ENCODE measurements at places on chromosomes 13 and 19. TPM values are rescaled to one million over a fixed set of nuclear protein-coding genes. Genes with fewer than 3 reads are reported as not detected.
A peak's percentile ranks its signal among the peaks of the same experiment; 100 is the strongest.

GRCh38 chr13:74644229-74644628, 510.0 kb upstream of the KLF12 start:
- peak; percentile 71 for DNase-seq
- no peak overlapping the region for H3K4me3 ChIP-seq
- no peak overlapping the region for H3K27ac ChIP-seq
- peaks cover 6% of the 10 kb centered on the region for H3K4me1 ChIP-seq
- H3K27me3 ChIP-seq, result no peaks in the 10 kb centered on the region

GRCh38 chr13:36921631-36922301, 1.7 kb upstream of the SMAD9 start:
- H3K4me1 ChIP-seq, result peaks cover 18% of the 10 kb centered on the region
- DNase-seq, result no peak
- H3K4me3 ChIP-seq, result no peak overlapping the region
- no peaks in the 10 kb centered on the region for H3K36me3 ChIP-seq
- no peaks in the 10 kb centered on the region for H3K27me3 ChIP-seq

Gene ANKRD27
- total RNA-seq, result 19.0 TPM

DNA sequence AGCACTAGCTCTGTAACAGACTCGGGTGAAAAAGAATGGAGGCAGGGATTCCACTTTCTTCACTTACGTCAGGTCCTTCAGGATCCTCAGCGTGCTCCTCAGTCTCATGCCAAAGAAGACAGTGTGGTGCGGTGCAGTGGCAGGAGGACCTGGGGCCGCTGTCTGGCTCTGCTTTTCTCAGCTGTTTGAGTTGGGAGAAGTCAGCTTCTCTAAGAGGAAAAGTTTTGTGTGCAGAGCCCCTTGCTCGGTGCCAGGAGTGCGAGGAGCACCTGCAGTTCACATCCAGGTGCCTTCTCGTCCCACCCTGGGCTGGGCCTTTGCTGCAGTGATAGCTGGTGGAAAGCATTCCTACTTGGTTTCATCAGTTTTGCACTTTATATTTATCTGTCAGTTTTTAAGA, 77.9 kb upstream of the TEX29 start:
- H3K27ac ChIP-seq, result no peak overlapping the region
- H3K4me1 ChIP-seq, result peaks cover 7% of the 10 kb centered on the region
- DNase-seq, result no peak
- H3K36me3 ChIP-seq, result peaks cover 12% of the 10 kb centered on the region
- H3K4me3 ChIP-seq, result no peak overlapping the region
- no peaks in the 10 kb centered on the region for H3K27me3 ChIP-seq

GRCh38 chr13:33193428-33193974, 92.1 kb downstream of the STARD13 start:
- H3K4me1 ChIP-seq, result peaks cover 53% of the 10 kb centered on the region
- no peaks in the 10 kb centered on the region for H3K27me3 ChIP-seq
- DNase-seq, result no peak
- no peaks in the 10 kb centered on the region for H3K36me3 ChIP-seq

GRCh38 chr19:31670931-31671330, 321.7 kb upstream of the TSHZ3 start:
- H3K27me3 ChIP-seq, result peaks cover 7% of the 10 kb centered on the region
- no peak for DNase-seq
- H3K36me3 ChIP-seq, result no peaks in the 10 kb centered on the region
- peaks cover 18% of the 10 kb centered on the region for H3K4me1 ChIP-seq
- H3K4me3 ChIP-seq, result no peak overlapping the region

DNA sequence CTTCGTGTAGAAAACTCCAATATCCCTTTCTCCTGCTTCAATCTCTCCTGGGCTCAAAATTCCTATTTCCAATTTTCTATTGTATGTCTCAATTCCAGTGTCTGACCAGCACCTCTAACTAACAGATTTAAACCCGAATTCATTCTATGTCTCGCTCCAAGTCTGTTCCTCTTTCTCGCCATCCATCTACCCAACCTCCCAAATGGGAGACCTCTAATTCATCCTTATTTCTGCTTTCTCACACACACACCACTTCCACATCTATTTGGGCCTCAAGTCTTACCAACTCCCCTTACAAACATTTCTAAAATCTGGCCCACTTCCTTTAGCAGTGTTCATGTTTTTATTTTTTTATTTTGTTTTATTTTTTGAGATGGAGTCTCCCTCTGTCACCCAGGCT, 53.3 kb downstream of the MBD3L2B start:
- H3K4me1 ChIP-seq, result no peaks in the 10 kb centered on the region
- H3K27me3 ChIP-seq, result no peaks in the 10 kb centered on the region
- H3K36me3 ChIP-seq, result no peaks in the 10 kb centered on the region
- no peak overlapping the region for H3K4me3 ChIP-seq

- DNase-seq, result peak; percentile 81
- no peak overlapping the region for H3K27ac ChIP-seq
- H3K4me3 ChIP-seq, result no peak overlapping the region
- no peaks in the 10 kb centered on the region for H3K27me3 ChIP-seq
- peaks cover 30% of the 10 kb centered on the region for H3K4me1 ChIP-seq
Observed at GRCh38 chr13:31909864-31910551, 121.6 kb upstream of the FRY start.

DNA sequence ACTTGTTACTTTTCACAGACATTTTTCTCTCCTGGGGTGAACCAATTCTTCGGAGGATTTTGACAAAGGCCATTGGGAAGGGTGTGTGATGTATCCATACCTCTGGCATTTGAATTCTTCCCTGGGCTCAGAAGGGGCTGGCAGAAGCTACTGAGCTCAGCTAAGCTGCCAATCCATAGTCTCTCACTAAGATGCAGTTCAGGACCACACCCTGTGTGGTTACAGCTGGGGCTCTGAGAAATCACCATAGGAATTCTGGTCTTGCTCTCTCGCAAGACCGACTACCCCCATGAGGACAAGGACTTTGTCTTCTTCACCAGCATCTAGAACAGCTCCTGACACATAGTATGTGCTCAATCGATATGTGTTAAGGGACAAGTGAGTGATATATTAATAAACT, 6.0 kb downstream of the C13orf42 start:
- H3K36me3 ChIP-seq, result no peaks in the 10 kb centered on the region
- H3K27ac ChIP-seq, result no peak overlapping the region
- H3K27me3 ChIP-seq, result peaks cover 57% of the 10 kb centered on the region
- no peak for DNase-seq
- H3K4me1 ChIP-seq, result no peaks in the 10 kb centered on the region

Gene TRAPPC2B
- total RNA-seq, result 21.6 TPM

Gene AMH
- total RNA-seq, result not detected

GRCh38 chr13:27309401-27309958, 38.9 kb downstream of the RASL11A start:
- peaks cover 13% of the 10 kb centered on the region for H3K27me3 ChIP-seq
- H3K27ac ChIP-seq, result no peak overlapping the region
- DNase-seq, result no peak
- H3K4me1 ChIP-seq, result no peaks in the 10 kb centered on the region

Measured in GM23248 (cell line).